ENCODE measurements at places on chromosomes 11 and 22.
A peak's percentile ranks its signal among the peaks of the same experiment; 100 is the strongest.

DNA sequence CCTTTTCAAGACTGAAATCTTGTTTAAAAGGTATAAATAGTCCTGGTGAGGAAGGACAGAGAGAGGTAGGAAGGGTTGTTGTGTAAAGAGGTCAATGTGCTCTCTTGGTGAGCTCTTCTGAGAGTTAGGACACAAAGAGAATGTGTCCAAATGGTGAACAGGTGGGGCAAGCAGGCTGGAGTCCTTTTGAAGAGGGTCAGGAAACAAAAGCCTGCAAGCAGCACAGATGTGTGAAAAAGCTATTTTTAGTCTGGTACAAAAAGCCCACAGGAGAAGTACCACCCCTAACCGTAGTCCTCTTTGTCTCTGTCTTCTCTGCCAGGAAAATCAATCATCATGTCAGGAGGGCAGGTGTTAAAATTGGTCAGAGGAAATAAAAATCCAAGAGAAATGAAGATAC, 54.4 kb upstream of the SYN3 start:
- no peak for DNase-seq

- DNase-seq: peak; percentile 14
Observed at GRCh38 chr22:29716814-29717545, 2.8 kb upstream of the CABP7 start.

DNA sequence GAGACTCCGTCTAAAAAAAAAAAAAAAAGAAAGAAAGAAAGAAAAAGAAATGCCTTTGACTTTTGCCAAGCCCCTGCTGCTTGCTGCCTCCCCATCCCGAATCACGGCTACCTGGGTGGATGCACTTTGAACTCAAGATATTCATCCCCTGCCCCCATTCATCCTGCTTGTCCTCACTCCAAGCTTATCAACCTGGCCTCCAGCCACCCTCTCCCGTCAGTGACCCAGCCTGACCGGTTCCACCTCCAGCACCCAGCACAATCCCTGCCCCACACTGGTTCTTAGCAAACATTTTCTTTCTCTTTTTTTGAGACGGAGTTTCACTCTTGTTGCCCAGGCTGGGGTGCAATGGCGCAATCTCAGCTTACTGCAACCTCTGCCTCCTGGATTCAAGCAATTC, 44.4 kb downstream of the CYTH4 start:
- DNase-seq: no peak

DNA sequence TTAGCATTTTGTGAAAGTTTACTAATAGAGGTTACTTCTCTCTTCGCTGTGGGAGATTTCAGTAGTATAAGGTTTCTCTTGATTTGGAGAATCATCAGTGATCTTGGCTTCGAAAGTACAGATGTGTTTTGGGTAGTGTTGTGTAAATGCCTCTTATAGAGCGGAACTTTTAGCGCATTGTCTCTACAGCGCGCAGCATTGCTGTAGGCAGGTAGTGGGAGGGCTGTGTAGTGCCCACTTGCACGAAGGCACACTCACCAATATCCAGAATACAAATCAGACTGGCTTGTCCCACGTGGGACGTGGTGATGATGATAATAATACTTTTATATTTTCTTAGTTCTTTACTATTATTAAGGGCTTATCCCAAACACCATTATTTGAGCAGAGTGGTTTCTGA, 51.4 kb downstream of the FAM83F start:
- no peak for DNase-seq

GRCh38 chr11:68153742-68154141, 32.6 kb upstream of the CHKA start:
- no peak for DNase-seq

GRCh38 chr11:57643802-57644201, 5.9 kb downstream of the YPEL4 start:
- DNase-seq: no peak

DNA sequence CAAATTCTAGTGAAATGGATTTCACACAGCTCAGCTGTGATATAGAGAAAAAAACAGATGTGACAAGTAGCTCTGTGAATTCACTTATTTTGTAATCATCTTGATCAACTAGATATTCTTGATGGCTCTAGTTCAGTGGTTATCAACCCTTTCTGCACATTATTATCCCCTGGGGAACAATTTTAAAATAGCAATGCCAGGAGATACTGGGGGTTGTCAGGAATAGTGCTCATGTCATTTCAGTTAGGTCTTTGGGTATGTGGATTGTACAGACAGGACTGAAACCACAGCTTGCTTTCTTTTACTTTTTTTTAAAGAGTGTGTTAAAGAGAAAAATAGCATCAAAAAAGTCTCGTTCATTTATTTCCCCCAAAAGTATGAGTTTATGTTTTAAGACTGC, 269.0 kb upstream of the PDGFD start:
- no peak for DNase-seq

- no peak for DNase-seq
Observed at GRCh38 chr22:17836992-17837742, 62.9 kb upstream of the BID start.

DNA sequence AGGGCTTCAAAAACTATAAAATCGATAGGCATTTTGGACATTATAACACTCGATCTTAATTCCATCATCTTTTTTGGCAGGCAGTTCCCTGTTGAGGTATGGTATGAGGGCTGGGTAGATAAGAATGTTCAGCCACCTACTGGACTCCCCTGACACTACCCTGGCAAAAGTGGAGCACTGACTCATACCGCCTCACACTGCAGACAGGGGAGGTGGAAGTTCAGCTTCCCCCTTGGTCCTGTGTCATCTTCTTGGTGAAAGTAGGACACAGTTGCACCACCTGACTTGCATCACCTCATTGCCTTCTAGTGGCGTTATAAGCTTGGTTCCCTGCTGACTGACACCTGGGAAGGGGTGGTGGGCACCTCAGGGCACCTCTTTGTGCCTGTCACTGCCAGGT, 30.4 kb downstream of the PAAF1 start:
- DNase-seq: peak; percentile 63

GRCh38 chr11:117375960-117376359, 48.3 kb downstream of the CEP164 start:
- no peak for DNase-seq

DNA sequence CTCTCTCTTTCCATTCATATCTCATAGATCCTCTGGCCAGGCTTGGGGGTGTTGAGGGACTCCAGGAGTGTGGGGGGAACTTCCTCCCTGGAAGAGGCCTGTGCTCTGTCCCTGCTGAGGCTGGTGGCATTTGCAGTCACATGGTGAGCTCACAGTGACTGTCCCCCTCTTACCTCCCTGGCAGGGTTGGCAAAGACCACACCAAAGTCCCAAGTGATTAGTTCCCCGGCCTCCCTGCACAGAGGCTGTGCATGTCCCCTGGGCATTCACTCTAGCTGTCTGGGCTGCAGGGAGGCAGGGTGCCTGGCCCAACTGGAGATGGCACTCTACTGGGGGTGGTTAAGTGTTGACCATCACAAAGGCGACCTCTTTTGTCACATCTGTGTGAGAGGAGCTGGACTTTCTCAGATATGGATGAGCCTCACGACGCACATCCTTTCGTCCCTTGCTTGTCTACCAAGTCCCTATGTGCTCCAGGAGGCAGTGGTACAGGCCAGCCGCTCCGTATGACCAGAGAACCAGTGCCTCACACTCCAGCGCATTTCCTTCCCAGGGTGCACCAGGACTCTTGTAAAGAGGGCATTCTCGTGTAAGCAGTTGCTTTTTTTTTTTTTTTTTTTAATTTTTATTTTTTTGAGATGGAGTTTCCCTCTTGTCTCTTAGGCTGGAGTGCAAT, 8.8 kb downstream of the TANGO2 start:
- no peak for DNase-seq

DNA sequence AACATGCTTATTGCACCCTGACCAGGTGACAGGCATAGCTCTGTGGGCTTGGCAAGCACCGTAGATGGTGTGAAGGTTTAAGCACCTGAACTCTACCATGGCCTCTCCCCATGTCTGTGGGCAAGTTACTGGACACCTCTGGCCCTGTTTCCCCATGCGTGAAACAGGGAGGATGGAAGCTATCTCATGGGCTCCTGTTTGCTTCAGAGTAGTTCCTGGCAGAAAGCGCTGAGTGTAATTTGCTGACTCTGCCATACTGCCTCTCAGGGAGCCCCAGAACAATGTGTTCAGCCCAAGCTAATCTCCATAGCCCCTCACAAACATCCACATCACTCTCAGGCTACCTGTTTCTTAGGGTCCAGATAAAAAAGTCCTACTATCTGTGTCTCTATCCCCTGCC, 2.4 kb downstream of the CBX6 start:
- no peak for DNase-seq

GRCh38 chr11:36122671-36123070, 166.6 kb downstream of the COMMD9 start:
- DNase-seq: no peak

- no peak for DNase-seq
Observed at GRCh38 chr22:17845790-17846189, 71.5 kb upstream of the BID start.

DNA sequence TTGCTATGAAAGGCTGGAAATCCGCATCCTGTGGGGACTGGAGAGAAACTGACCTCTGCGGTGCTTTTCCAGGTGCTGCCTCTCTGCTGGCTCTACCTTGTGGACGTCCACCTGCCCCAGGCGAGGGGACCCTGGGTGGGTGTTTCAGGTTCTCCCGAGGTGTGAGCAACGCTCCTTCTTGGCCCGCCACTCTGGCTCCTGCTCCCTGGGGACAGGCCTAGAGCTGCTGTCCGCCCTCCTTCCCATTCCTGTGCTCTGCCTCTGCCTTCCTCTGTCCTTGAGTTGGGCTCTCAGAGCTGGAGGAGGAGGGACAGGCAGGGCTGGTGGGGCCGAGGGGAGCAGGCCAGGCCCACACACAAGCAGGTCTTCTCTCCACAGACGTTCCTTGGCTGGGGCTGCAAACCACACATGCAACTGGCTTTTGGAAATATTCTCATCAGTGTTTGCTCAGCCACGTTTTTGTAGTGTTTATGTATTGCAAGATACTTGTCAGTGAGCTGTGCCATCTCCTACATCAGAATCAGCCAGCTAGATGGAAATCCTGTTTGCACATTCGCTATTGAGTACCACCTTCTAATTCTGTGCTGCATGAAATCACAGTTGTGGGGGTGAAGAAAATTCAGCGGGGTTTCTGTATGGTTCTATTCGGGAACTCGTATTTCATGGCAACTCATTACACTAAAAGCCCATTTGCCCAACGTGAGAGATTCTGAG, 1115.0 kb downstream of the BRD1 start:
- no peak for DNase-seq

GRCh38 chr11:130508913-130509312, 60.5 kb downstream of the ADAMTS15 start:
- DNase-seq: no peak

DNA sequence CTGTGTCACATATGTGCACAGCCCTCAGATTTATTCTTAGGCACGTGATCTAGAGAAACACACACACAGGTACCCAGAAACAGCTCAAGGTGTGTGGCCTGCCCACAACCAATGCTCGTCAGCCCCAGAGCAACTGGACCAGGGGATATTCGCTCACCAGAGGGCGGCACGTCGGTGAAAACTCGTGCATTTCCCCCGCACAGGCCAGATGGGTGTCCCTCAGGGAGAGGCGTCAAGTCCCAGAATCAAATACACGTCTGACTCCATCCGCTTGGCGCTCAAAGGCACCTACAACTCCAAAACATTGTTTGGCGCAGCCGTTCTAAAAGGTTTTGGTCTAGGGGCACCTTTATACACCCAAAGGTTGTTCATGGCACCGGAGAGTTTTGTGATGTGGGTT, 429.0 kb downstream of the BRD1 start:
- no peak for DNase-seq

DNA sequence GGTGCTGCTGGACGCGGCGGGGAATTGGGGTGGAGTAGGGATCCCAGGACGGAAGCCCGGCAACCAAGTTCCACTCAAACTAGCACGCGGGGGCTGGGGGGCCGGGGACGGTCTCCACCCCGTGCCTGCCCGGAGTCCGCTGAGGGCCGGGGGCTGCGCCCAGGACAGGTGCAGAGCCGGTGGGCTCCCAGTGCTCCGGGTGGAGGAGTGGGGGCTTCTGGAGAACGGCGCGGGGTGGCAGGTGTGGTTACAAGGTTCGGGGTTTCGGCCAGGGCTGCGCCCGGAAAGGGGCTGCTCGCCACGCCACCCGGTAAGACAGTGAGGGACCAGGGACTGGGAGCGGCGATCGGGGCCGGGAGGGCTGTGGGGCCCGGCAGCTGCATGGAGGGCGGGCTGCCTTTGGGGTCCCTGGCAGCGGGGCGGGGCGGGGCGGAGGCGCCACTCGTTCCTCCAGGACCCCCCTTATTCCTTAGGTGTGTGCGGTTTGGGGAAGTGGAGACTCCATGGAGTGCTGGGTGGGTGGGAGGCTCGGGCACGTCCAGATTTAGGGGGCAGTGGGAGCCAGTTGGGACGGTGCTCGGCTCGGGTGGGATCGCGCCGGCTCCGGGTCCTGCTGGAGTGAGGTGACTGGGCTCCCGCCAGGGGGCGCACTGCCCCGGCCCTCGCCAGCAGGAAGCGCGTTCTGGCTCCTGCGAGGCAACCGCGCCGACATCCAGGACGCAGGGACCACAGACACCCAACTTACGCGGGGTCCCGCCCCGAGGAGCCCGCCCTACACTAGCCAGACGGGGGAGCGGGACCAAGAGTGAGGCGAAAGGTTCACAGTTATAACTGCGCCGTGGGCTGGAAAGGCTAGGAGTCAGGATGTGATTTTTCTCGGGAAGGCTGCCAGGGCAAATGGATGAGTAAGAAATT, 868 bp downstream of the TSPAN18 start:
- peak; percentile 45 for DNase-seq

DNA sequence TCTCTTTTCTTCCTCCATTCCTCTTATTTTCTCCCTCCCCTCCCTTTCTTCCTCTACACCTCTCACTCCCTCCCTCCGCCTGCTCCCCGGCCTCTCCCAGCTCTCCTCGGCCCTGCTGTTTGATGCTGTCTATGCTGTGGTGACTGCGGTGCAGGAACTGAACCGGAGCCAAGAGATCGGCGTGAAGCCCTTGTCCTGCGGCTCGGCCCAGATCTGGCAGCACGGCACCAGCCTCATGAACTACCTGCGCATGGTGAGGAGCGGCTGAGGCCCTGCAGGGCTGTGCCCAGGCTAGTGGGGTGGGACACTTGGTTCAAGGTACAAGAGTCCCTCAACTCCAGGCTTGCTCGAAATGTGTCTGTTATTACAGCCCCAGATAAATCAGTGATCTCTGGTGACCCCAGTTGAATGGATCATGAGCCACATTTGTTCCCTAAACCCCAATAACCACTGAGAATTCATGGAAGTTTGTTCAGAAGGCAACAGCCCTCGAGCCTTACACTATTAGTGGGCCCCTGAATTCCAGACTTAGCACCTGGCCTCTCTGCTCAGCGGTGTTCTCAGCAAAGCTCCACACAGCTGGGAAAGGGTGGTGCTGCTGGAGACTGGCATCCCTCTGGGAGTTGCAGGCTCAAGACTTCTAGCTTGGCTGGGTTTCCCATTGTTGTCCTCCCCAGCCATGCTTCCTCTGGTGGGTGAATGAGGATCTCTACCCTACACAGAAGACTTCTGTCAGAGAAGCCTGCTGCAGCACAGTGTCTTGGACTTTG, 149.8 kb upstream of the TBCEL start:
- DNase-seq: no peak

GRCh38 chr11:71071736-71072509, 180.5 kb downstream of the SHANK2 start:
- DNase-seq: no peak

Data from Kasumi-1 (cell line).